ENCODE measurements at places on chromosomes 6 and 20.

DNA sequence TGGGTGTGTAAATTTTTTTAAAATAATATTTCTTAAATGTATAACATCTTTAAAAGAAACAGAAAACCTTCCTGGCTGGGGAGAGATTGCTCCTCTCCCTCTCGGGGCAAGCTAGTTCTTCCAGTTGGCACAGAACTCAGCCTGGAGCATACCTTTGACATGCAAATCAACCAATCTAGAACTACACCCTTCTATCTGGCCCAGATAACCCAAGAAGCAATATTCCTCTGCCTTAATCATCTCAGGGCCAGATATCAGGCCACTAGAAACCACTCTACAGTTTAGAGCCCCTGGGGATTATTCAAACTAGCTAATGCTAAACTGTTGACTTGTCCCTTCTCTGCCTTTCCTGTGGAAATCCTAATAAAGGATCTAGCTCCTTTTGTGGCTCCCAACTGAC lies 33.9 kb downstream of the CYP39A1 start:
- no peak for DNase-seq

DNA sequence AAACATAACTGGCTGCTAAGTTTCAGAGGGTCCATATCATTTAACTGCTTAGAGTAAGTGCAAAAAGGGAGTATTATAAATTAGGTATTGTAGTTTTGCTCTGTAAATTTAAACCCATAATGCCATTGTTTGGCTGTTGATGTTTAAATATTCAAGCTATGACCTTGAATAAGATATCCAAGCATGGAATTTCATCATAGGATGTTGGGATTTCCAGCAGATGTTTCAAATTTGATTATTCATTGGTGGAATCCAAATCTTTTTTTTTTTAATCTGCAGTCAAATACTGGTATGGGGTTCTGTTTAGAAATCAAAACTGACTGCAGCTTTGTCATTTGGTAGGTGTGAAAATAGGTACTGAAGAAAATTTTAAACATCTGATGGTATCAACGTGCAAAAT lies 161.0 kb downstream of the KHDC1L start:
- DNase-seq: no peak

DNA sequence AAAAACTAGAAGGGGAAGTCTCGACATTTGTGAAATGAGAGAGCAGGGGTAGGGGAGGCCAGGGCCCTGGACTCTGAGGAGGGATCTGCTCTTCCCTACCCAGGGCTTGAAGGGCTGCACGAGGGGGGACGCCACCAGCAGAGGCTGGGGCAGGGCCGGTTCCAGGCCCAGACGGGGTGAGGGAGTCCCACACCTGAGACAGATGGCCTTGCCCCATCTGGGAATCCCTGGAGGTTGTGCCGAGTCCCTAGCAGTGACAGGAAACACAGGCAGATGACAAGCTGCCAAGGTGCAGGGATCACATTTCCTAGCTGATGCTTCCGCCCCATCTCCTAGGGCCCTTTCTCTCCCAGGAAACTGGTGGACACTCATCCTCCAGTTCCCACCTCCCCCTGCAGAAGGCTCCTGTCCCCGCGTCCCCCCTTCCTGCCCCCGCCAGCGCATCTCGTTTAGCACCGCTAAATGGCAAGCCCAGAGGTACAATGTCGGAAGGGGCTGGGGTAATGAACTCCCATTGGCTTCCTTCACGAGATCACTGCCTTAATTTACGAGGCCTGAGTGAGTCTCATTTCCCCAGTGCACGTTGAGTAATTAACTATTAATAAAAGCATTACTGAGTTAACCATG lies 35.2 kb upstream of the CDH22 start:
- no peak for DNase-seq

- no peak for DNase-seq
These were observed 24.8 kb downstream of the KIF6 start for GRCh38 chr6:39700362-39700761.

DNA sequence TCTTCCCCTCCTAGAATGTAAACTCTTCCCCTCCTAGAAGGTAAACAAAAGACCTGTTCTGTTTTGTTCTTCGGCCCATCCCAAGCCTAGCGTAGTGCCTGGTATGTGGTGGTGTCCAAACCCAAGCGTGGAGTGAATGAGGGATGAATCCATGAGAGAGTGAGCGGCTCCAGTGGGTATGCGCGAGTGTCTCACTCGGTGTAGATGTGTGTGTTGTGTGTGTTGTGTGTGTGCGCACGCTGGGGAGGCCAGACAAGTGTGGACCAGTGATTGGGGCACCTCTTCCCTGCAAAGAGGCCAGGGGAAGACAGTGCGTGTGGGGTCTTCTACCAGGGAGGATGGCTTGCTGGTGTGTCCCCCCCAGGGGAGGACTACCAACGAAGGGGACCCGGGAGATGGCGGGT lies 392 bp upstream of the SLC2A10 start:
- DNase-seq: no peak

- no peak for DNase-seq
These were observed 1.6 kb upstream of the PTGIS start for GRCh38 chr20:49569411-49570115.

- no peak for DNase-seq
These were observed 597.9 kb downstream of the EPM2A start for GRCh38 chr6:145137425-145137824.

GRCh38 chr6:93307505-93308409 lies 111.6 kb downstream of the EPHA7 start:
- DNase-seq: no peak

- DNase-seq: no peak
These were observed 47.7 kb downstream of the BANF2 start for GRCh38 chr20:17747431-17747846.

- DNase-seq: no peak
These were observed 32.5 kb upstream of the FOXC1 start for GRCh38 chr6:1577146-1577680.

DNA sequence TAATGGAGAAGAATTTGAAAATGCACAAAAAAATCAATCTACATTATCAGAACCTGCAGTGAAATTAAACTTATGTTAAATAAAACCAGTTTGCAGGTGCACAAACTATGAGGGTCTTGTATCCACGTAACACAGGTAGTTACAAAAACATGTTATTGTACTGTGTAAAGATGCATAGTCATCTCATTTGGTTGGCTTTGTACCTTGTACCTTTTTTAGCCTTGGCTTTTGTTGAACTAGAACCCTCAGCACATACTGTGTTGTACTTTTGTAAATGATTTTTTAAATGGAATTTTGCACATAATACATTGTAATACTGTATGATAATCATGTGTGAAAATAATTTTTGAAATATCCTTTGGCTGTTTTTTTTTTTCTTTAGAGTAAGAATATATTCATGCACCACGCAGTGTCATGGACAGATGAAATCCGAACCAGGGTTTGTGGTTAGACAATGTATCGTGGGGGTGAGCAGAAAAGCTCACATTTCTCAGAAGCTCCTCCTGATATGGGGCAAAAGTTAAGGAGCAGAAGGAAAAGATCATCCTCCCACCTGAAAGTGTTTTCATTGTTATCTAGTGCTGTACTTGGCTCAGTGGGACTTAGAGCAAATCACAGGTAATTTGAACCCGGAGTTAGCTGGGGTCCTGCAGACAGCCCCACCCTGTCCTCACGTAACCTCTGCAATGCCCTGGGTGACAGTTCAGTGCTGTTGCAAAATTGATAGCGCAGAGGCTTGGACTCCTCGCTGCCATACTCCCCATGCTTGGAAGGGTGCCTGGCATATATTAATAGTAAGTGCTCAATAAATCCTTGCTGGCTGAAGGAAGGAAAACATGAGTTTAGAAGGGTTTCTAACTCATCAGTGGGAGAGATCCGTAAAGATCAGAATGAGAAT lies 14.8 kb upstream of the NAA20 start:
- DNase-seq: no peak

GRCh38 chr20:47660983-47661700 lies 124.1 kb downstream of the SULF2 start:
- DNase-seq: no peak

- DNase-seq: no peak
These were observed 83.5 kb downstream of the ASXL1 start for GRCh38 chr20:32441638-32442037.

DNA sequence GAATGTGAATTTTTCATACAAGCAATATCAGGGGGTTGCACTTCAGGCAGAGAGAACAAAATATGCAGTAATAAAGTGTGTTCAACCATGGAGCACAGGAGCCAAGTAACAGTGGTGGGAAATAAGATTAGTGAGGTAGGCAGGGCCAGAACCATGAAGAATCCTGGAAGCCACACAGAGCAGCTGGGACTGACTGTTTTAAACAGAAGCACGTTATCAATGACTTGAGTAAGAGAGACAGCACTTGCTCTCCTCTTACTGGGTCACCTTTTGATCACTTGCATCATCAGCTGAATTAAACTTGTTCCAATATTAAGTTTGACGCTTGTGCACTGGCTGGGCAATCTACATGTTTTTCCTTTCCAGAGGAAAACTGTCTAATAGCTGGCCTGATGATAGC lies 238.5 kb downstream of the TBX18 start:
- no peak for DNase-seq

DNA sequence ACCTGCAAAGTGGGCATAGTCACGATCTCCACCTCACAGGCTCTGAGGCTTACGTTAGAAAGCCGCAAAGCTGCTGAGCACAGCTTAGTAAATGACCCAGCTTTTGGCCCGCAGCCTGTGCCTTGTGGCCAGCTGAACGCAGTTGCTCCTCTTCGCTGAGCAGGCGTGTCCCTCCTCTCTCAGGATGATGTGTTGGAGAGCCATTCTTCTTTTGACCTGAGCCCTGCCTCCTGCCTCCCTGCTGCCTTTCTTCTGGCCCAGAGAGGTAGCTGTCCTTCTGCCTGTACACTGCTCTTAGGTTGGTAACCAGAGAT lies 47.6 kb upstream of the MYL9 start:
- DNase-seq: no peak

- no peak for DNase-seq
These were observed 2.5 kb downstream of the PTPRA start for GRCh38 chr20:2875690-2876203.

GRCh38 chr20:63858393-63859165 lies 2.7 kb upstream of the ABHD16B start:
- DNase-seq: no peak

DNA sequence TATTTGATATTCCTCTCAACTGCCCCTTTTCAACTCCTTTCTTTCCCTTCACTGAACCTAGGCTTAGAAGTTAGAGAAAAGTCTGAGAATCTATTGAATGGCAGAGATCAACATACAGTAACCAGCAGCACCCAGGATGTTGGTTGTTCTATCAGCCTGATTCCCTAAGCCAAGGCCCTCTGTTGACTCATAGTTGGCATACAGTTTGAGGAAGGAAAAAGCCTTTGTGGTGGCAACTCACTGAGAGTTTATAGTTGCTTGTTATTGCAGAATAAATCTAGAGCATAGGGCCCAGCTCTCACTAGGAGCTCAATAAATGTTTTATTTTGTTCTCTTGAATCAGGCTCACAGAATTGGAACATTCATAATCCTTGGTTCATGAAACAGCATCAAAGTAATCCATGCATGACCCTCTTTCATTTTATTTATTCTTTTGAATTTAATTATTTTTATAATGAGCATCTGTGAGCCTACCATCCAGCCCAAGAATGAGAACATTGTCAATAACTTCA lies 119.1 kb upstream of the ADGRF1 start:
- DNase-seq: no peak

GRCh38 chr20:36959242-36959641 lies 7.7 kb upstream of the SAMHD1 start:
- DNase-seq: no peak

DNA sequence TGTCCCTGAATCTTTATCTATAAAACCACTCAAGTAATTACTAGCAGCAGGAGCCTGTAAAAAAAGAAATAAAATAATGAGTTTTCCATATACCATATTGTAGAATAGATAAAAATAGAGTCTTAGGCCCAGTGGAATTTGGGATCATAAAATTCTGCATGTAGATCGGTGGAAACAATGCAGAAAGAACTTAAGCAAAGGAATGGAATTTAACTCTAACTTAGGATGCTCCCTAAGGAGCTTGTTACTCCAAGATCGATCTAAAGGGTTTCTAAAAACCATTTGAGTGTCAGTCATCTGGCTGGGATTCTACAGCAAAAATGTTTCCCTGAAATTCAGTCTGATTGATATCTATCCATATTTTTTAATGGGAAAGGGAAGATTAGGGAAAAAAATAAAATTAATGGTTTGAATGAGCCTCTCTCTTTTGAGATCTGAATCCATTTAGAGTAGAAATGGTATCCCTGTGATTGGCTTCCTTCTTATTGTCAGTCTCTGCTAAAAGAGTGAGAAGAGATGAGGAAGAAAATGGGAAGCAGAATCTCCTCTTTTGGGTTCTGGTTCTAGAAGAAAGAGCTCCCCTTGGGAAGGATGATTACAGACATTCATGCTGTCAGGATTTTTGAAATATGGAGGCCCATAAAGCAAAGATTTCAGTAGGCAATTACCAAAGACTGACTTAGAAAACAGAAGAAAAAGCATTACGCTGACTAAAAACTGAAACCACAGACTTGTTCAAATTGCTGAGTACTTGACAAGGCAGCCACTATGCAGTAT lies 564.3 kb upstream of the MARCKS start:
- DNase-seq: no peak

DNA sequence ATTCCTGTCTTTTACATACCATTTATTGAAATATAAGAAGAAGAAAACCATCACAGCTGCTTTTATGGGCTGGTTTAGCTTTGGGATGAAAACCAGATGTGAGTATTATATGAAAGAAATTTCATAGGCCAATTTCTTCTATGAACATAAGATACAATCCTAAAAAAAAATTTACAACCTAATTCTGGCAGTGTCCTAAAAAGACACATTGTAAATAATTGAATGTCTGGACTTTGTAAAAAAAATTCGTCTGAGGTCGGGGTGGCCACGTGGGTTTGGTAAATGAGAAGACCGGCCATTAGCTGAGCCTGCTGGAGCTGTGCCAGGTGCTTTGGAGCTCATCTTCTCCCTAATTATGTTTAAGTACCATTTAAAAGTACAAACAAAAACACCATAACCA lies 26.8 kb downstream of the DACT2 start:
- DNase-seq: no peak

DNA sequence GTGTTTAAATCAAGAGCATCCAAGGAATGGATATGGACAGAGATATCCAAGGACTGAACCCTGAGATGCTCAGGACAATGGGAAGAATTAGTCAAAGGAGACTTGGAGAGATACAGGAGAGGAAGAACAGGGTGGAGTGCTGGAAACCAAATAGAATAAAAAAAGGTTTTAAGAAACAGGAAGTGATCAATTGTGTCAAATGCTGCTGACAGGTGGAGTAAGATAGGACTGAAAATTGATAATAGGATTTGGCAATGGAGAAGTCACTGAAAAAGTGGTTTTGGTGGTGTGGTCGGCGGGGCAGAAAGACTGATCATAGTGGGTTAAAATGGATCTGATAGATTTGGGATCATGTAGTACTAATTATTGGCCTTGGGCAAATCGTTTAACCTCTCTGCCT lies 37.9 kb upstream of the PNRC1 start:
- no peak for DNase-seq

- DNase-seq: peak; percentile 72
These were observed 176.4 kb downstream of the ARID1B start for GRCh38 chr6:156953479-156954146.

GRCh38 chr6:135853227-135853626 lies 1.7 kb downstream of the PDE7B start:
- DNase-seq: no peak

GRCh38 chr6:38612143-38612965 lies 27.4 kb downstream of the BTBD9 start:
- no peak for DNase-seq
